ENCODE measurements at places on chromosomes 11 and 22. TPM values are rescaled to one million over a fixed set of nuclear protein-coding genes. Genes with fewer than 3 reads are reported as not detected.
A peak's percentile ranks its signal among the peaks of the same experiment; 100 is the strongest.

MLC1 gene
- 0.40 TPM for total RNA-seq

CAPN5 gene
- total RNA-seq = 16.6 TPM

KCNA4 gene
- total RNA-seq = not detected

GRCh38 chr22:22110548-22111266, 128.1 kb upstream of the TOP3B start:
- no peaks in the 10 kb centered on the region for H3K4me1 ChIP-seq
- no peaks in the 10 kb centered on the region for H3K36me3 ChIP-seq
- DNase-seq = no peak
- H3K4me3 ChIP-seq = no peak overlapping the region

DNA sequence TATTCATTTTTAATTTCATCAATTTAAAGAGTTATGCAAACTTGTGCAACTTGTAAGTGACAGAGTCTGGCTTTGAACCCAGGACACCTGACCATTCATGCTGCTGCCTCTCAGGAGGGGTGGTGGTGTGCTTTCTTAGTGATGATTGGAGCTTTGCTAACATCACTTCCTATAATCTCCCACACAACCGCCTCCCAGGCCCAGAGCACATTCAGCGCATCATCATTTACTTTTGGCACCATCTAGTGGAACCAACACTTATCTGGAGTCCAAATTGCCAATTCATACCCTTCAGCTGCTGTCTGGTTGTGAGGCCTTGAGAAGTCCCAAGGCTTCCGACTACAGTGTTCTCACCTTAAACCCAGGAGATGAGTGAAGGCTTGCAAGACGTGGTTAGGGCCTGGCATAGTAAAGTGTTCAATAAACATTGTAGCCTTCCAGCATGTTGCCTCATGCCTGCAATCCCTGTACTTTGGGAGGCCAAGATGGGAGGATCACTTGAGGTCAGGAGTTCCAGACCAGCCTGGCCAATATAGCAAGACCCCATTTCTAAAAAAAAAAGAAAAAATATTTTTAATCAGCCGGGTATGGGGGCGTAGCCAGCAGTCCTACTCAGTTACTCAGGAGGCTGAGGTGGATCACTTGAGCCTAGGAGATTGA, 1.1 kb upstream of the TTLL1 start:
- no peak overlapping the region for H3K4me3 ChIP-seq
- peak; percentile 58 for DNase-seq
- no peaks in the 10 kb centered on the region for H3K36me3 ChIP-seq
- H3K4me1 ChIP-seq = peaks cover 4% of the 10 kb centered on the region
- no peak overlapping the region for H3K27ac ChIP-seq
- no peaks in the 10 kb centered on the region for H3K27me3 ChIP-seq

- no peak overlapping the region for H3K27ac ChIP-seq
- H3K27me3 ChIP-seq = peaks cover 17% of the 10 kb centered on the region
- no peak for DNase-seq
- no peak overlapping the region for H3K4me3 ChIP-seq
- no peaks in the 10 kb centered on the region for H3K36me3 ChIP-seq
These were observed 5.8 kb downstream of the SHANK2 start for GRCh38 chr11:71246559-71246958.

DNA sequence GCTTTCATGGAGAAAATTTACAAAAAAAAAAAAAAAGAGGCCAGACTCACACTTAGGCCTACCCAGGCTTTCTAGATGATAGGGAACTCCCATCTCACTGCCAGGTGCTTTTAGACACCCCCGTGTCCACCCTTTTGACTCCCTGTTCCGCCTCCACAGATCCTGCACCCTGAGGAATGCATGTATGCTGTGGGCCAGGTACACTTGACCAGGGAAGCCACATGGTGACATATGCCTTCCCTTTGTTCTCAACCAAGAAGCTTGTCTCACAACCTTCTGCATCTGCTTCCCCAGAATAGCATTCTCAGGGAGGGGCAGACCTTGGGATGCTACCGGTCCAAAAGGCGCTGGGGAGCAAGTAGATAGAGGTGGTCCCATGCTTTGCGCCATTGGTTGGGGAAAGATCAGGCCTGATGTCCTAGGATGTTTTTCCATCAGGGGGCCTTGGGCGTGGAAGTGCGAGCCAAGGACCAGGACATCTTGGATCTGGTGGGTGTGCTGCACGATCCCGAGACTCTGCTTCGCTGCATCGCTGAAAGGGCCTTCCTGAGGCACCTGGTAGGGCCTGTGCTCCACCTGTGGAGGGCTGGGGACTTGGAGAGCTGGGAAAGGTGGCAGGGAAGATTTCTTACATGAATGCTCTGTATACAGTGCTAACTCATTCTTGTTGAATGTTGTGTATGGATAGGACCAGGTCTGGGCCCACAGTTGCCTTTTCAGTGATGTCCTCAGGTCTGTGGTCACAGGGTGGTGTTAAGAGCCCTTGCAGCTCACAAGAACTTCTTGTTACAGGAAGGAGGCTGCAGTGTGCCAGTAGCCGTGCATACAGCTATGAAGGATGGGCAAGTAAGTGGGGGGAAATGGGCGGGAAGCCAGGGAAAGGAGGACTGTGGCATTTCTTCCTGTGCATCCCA, 7.5 kb downstream of the HMBS start:
- no peak overlapping the region for H3K4me3 ChIP-seq
- H3K4me1 ChIP-seq = peaks cover 4% of the 10 kb centered on the region
- H3K27me3 ChIP-seq = no peaks in the 10 kb centered on the region
- no peak for DNase-seq
- no peak overlapping the region for H3K27ac ChIP-seq

GRCh38 chr11:31813391-31814175, 2.5 kb upstream of the PAX6 start:
- DNase-seq = no peak
- H3K27ac ChIP-seq = no peak overlapping the region
- no peaks in the 10 kb centered on the region for H3K4me1 ChIP-seq
- no peaks in the 10 kb centered on the region for H3K36me3 ChIP-seq
- H3K4me3 ChIP-seq = no peak overlapping the region

- H3K27ac ChIP-seq = no peak overlapping the region
- no peaks in the 10 kb centered on the region for H3K27me3 ChIP-seq
- no peaks in the 10 kb centered on the region for H3K4me1 ChIP-seq
- H3K4me3 ChIP-seq = no peak overlapping the region
These were observed 210.7 kb downstream of the METTL15 start for GRCh38 chr11:28318871-28319270.

- H3K36me3 ChIP-seq = no peaks in the 10 kb centered on the region
- H3K27ac ChIP-seq = peak overlapping the region; percentile 47
- no peak overlapping the region for H3K4me3 ChIP-seq
- H3K27me3 ChIP-seq = no peaks in the 10 kb centered on the region
- peaks cover 5% of the 10 kb centered on the region for H3K4me1 ChIP-seq
These were observed 37.8 kb downstream of the PGR start for GRCh38 chr11:101091781-101092180.

DNA sequence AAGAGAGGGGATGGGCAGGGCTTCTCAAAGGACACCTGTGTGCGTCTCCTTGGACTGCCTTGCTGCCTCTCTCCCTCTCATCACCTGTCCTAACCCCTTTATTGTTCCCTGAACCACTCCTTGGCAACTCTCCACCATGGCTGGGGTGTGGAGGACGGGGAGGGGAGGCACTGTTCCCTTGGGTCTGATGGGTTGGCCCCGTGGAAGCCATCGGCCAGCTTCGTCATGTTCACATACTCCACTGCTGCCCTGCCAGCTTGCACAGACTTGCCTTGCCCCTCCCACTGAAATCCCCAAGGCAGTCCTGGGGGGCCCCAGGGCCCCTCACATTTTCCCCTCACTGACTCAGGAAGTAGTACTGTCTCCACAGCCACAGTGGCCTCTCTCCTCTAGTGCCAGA, 36.1 kb upstream of the LRRC32 start:
- H3K4me3 ChIP-seq = no peak overlapping the region
- no peak overlapping the region for H3K27ac ChIP-seq
- no peaks in the 10 kb centered on the region for H3K27me3 ChIP-seq

GRCh38 chr11:101478587-101479369, 105.0 kb downstream of the TRPC6 start:
- no peaks in the 10 kb centered on the region for H3K36me3 ChIP-seq
- no peak overlapping the region for H3K27ac ChIP-seq
- H3K4me1 ChIP-seq = no peaks in the 10 kb centered on the region
- no peak for DNase-seq
- H3K4me3 ChIP-seq = no peak overlapping the region

DNA sequence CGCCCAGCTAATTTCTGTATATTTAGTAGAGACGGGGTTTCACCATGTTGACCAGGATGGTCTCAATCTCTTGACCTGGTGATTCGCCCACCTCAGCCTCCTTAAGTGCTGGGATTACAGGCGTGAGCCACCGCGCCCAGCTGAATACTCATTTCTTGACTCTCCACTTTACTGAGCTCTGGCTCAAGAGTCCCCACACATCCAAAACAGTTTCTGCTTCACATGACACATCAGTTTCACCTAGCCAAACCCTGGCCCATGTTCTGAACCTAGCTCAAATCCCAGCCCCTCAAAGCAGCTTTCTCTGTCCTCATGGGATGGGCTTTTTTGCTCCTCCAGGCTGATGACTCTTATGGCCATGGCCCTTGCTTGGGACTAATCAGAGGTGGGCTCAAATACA, 9.8 kb downstream of the HYOU1 start:
- no peak overlapping the region for H3K4me3 ChIP-seq
- no peaks in the 10 kb centered on the region for H3K4me1 ChIP-seq
- no peak overlapping the region for H3K27ac ChIP-seq

DNA sequence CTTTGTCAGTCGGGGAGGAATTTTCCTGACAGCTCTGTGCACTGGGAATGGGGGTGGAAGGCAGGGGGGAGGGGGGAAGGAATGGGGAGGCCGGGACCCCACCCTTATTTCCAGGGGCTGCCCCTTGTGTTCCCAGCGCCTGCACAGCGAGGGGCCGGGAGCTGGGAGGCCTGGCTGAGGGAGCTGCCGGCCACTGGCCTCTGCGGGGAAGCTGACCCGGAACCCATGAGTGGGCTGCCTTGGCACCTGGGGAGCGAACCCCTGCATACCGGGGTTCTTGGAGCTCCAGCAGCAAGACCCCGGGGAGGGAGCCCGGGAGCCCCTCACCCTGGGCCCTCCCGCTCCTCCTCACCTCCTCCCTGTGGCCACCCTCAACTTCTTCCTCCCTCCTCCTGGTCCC, 3.5 kb downstream of the H19 start:
- H3K4me1 ChIP-seq = no peaks in the 10 kb centered on the region
- no peak overlapping the region for H3K27ac ChIP-seq
- no peak overlapping the region for H3K4me3 ChIP-seq
- no peaks in the 10 kb centered on the region for H3K27me3 ChIP-seq

DNA sequence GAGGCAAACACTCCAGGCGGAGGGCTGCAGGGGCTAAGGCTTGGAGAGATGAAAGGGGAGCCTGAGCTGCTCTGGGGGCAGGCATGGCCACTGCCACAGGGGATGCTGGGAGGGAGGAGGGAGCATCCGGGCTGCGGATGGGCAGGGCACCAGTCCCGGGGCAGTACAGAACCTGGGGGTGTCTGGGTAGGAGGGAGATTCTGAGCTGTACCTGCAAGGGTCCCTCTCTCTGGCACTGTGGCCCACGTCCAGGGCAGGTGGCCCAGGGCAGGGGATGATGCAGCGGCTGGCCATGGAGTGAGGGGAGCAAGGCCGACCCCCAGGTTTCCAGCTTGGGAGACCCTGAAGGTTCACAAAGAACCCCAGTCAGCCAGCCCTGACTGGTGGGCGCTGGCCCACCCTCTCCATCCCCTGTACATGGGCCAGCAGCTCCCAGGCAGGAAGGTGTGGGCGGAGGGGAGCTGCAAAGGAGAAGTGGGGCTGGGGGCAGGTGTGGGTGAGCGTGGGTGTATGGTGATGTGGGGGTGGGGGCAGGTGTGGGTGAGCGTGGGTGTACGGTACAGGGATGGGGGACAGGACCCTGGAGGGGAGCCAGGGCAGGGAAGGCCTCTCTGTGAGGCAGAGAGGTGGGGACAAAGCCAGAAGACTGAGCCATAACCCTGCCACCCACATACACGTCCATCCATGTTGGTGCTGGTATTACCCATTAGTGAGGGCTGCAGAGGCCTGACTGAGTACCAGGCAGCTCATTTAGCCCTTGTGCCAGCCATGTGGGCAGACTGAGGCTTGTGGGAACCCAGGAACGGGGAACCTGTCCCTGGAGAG, 2.2 kb upstream of the TNFRSF13C start:
- H3K27me3 ChIP-seq = peaks cover 4% of the 10 kb centered on the region
- H3K27ac ChIP-seq = no peak overlapping the region
- H3K4me3 ChIP-seq = no peak overlapping the region
